Activated CD4-positive, alpha-beta T cell treated with anti-CD3 and anti-CD28 coated beads, Interleukin-2, Interleukin-4, amounts not matched to agents 100 ng/mL and 50 ng/mL, durations not matched to agents 16 hours and 8 hours (primary cell): ENCODE measurements at places on chromosomes 7 and 10.

- DNase-seq: no peak
Observed at GRCh38 chr7:17528636-17529035, 230.2 kb downstream of the AHR start.

- no peak for DNase-seq
Observed at GRCh38 chr7:112866424-112866823, 76.2 kb upstream of the TMEM168 start.

DNA sequence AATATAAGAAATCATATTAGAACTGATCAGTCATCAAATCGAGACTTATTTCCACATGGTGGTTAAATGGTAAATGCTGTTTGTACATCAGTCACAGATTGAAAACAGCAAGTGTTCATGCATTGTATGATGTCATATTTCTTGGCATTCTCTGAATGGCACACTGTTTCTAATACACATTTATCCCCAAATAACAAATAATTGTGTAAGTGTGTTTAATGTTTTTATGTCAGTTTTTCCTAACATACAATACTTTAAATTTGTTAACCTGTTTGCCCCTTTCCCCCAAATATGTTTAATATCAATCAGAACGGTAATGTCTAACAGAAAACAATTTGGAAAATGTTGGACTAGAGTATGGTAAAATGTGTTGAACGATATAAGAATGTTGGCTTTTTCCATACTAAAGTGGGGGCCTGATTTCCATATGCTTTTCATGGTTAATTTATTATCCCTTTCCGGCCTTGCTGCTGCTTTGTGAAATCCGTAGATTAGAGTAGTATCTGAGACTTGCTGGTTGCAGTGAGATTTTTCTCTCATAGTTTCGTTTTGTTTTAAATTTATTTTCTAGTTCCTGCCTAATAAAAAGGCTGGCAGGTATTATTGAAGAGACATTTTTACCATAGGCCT is 23.7 kb downstream of the RAB18 start:
- DNase-seq: no peak

DNA sequence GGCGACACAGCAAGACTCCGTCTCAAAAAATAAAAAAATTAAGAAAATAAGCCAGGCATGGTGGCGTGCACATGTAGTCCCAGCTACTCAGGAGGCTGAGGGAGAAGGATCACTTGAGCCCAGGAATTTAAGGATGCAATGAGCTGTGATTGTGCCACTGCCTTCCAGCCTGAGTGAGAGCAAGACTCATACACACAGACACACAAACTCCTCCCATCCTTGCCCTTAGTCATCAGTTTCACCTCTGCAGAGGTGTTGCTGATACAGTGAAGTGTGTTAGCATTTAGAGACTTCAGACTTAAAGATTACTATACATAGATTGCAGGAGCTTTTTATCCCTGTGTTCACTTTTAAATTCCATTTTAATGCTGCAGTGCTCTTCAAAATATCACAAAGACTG is 5.5 kb upstream of the H2AZ2 start:
- DNase-seq: peak; percentile 69

GRCh38 chr7:156652886-156653568 is 12.5 kb downstream of the RNF32 start:
- DNase-seq: no peak

- no peak for DNase-seq
Observed at GRCh38 chr10:132583456-132583855, 45.9 kb downstream of the INPP5A start.

DNA sequence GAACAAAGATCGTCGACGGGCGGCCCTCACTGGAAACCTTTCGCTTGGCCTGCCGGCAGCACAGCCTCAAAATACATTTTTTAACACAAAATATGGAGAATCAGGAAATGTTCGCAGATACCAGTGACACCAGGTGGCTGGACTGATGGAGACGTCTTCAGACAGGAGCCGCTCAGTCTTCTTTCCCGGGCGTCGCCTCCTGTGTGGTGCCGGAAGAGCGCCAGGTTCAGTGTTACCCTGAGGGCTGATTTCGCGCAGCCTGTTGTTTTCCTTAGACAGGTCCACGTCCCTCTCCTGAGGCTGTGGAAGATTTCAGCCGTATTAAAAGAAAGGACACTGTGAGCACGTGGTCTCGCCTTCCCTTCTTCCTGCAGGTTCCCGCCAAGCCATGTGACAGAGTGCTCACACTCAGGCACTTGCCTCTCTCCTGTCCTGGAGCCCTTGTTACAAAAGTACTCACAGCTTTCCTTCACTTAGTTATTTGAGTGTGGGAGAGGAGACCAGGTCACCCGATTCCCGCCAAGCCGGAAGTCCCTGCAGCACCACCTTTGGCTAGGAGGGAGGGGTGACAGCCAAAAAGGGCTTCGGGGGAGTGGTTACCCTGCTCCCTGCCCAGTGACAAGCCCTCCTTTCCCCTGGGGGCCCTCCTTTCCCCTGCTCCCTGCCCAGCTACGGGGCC is 21.7 kb upstream of the PWWP2B start:
- DNase-seq: no peak

- no peak for DNase-seq
Observed at GRCh38 chr7:129401228-129401966, 32.8 kb upstream of the STRIP2 start.

- DNase-seq: no peak
Observed at GRCh38 chr7:92875719-92876118, 39.3 kb upstream of the CDK6 start.

DNA sequence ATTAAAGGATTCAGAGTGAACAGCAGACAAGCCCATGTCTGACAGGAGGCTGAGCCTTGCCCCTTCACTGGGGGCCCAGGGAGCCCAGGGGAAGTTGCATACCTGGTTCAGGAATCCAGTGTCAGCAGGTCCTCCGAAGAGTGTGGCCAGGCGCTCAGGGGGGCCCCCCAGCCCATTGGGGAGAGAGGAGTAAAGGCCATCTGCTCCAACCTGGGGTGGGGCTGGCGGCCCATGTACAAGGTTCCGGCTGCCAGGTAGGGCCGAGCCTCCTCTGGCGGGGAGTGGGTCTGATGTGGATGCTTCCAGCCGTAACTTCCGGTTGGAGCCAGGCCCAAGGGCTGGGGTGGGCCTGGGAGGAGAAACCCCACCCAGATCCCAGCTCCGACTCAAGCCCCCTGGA is 2.3 kb downstream of the PSD start:
- no peak for DNase-seq

GRCh38 chr7:141073173-141073640 is 657 bp upstream of the TMEM178B start:
- peak; percentile 17 for DNase-seq

DNA sequence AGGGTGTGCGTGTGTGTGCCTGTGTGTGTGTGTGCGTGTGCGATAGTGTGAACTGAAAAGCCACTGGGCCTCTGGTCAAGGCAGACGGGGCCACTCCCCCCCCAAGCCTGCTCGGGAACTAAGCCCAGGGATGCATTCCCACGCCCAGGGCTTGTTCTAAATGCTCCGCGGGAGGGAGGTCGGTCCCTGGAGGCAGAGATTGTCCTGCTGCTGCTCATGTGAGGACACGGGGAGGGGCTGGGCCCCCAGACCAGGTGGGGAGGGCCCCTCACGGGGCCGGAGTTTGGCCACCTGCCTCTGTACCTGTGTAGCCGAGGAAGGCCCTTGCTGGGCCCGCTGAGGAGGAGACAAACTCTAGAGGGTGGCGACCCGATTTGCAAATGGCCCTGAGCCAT is 93.9 kb downstream of the PDGFA start:
- DNase-seq: no peak

DNA sequence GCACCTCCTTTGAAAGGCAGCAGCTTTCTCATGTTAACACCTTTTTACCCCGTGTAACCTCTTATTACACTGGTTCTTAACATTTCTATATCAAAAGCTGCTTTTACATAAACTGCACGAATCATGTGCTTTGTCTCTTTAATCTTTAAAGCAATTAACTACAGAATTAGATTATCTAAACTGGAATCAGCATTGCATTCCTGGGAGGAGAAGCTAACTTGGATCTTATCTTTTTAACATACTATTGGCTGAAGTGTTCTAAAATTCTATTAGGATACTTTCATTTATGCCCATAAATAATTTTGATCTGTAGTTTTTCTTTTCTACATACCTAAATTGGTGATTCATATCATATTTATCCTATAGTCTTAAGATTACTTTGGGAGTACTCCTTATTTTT is 428.4 kb upstream of the IGFBP3 start:
- no peak for DNase-seq

DNA sequence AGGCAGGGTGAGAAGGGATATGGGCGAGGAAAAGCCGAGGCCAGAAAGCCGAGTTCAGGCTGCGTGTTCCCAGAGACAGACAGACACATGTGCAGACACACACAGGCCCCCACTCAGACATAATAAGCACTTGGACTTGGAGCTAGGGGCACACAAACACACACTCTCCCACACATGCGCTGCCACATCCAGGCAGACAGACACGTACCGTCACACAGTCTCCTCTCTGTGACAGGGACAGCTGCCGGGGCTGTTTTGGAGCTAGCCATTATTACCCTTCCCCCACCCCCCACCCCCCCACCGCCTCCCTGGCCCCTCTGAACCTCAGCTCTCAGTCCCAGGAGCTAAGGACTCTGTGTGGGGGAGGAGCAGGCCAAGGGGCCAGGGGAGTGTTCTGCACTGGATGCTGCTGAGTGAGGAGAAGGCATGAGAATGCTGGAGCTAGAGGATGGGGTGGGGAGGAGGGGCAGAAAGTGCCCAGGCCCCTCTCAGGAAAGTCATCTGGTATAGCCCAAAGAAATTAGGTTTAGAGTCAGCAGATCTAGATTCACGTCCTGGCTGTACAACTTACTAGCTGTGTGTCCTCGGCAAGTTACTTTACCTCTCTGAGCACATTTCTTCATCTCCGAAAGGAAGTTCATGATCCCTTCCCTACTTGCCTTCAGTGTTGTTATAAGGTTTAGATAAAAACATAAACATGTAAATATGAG is 6.3 kb downstream of the PITX3 start:
- no peak for DNase-seq

DNA sequence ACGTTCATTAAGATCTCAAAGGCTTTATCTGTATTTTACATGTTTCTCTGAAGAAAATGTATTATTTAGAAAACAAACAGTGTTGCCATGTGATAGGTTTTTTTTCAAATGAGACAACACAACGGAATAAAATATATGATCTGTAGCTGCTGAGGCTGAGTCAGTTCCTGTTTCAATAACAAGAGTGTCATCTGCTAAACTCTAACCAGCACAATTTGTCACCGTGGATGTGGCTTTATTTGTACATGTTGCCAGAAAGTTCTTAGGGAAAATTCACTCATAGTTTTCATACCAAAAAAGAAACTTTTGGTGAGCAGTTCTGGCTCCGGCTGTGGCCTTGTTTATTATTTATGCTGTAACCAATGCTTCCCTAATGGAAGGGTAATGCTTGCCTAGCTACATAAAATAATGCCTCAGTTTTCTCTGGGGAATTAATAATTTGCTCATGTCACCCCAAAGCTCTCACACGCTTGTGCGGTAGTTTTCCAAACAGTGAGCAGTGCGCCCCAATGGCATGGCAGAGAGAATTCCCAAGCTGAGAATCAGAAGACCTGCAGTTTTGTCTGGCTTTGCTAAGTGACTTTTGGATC is 20.3 kb upstream of the KLF6 start:
- peak; percentile 92 for DNase-seq

DNA sequence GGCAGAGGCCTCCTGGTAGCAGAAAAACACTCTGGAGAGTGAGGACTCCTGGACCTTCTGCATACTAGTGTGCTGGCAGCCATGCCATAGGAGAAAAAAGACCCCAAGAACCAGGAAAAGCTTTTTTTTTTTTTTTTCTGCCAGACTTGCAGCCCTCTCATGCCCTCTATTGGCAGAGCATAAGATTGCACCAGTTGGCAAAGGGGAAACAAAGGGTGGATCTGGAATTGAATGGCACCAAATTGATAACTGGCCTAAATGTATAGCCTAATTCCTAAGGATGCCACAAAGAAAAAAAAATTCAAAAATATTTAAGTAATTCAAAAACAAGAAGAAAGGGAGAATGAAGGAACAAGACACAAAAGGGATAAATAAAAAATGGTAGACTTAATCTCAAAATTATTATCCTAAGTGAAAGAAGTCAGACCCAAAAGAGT is 112.5 kb upstream of the GHITM start:
- peak; percentile 19 for DNase-seq

DNA sequence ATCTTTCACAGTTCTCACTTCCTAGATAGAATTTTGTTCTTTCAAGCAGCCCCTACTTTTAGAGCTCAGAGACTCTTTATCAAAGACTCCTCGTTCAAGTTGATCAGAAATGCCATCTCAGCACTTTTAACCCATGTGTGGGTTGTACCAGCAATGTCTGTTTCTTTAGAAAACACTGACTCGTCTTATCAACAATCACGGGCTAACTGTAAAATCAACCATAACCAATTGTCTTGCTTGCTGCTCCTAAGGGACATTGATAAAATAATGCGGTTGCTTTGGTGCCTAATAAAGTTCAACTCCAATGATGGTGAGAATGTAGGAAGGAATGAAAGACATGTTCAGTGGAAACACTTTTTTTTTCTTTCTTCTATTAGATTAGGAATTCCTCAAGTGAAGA is 12.9 kb upstream of the CDK6 start:
- DNase-seq: no peak

GRCh38 chr7:90520484-90520883 is 51.0 kb downstream of the PTTG1IP2 start:
- DNase-seq: no peak

GRCh38 chr7:103894656-103895596 is 94.5 kb downstream of the RELN start:
- DNase-seq: no peak

DNA sequence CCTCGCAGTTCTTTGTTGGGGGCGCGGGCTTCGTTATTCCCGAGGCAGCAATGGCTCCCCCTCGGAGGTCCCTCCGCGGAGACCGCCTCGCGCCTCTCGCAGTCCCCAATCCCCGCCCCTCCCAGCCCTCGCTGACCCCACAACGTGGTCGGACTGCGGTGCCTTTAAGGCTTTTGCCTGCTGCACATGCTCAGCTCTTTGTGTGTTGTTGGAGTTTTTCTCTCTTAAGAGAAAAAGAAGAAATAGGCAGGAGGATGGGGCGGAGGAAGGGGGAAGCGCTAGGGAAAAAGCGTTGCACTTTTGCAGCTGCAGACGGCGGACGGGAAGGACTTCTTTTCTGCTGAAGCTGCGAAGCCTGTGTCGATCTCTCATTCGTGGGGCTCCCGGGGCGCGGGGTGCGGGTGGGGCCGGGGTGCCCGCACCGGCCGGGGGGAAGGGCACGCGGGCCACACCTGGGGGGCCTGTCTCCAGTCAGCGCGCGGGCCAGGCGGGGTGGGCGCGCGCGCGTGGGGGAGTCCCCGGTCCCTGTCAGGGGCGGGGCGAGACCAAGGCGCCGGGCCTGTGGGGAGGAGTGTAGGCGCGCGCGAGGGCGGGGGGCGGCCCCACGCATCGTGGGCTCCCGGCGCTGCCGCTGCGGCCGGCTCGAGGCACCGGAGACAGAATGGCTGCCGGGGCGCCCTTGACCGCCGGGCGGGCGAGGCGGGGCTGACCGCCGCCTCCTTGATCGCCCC is 445 bp upstream of the ATRNL1 start:
- no peak for DNase-seq
